ENCODE measurements at places on chromosomes 1 and 21.

DNA sequence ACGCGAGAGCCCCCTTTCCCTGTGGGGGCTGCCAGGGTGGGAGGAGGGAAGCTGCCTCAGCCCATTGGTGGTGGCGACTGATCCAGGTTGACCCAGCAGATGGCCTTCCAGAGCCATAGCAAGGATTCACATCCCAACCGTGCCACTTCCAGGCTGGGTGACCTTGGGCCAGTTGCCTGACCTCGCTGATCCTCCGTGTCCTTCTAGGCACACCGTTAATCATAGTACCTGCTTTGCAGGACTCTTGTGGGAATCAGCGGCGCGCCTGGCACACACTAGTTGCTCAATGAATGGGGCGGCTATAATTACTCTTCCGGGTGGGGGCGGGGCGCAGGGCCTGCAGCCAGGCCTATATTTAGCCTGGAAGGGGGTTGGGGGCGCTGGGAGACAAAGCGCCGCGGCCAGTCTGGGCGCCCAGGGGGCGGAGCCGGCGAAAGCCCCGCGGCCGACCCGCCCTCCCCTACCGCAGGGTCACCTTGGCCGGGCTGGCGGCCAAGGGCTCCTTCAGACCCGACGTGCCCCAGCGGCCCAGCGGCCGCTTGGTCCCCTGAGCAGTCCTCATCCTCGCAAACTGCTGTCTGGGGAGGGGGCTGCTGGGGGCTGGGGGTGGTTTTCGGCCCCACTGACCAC lies 5.1 kb downstream of the HSPB7 start:
- DNase-seq = no peak

GRCh38 chr21:34806423-34806822 lies 137.6 kb downstream of the CLIC6 start:
- DNase-seq = no peak

DNA sequence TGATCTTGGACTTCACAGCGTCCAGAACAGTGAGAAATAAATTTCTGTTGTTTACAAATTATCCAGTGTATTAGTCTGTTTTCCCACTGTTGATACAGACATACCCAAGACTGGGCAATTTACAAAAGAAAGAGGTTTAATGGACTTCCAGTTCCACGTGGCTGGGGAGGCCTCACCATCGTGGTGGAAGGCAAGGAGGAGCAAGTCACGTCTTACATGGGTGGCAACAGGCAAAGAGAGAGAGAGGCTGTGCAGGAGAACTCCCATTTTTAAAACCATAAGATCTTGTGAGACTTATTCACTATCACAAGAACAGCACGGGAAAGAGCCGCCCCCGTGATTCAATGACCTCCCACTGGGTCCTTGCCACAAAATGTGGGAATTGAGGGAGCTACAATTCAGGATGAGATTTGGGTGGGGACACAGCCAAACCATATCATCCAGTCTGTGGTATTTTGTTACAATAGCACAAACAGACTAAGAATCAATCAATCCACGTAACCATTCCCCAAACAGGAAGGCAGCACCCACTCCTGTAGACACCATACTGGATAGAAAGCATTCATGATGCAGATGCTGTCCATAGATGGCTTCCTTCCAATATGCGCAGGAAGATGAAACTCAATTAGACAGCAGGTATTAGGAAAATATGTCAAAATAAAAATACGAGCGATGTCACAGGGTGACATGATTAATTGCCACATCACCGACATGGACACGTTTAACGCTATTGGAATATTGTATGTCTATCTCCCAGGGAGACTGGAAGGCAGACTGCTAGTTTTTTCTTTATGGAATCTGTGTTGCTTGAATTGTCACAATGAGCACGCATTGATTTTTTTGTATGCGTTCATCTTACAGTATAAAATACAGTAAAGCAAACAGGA lies 22.8 kb downstream of the ECE1 start:
- DNase-seq = no peak

- DNase-seq = no peak
Observed at GRCh38 chr1:58457023-58457635, 89.4 kb downstream of the OMA1 start.

- peak; percentile 96 for DNase-seq
Observed at GRCh38 chr1:229661022-229661877, 35.2 kb downstream of the URB2 start.

DNA sequence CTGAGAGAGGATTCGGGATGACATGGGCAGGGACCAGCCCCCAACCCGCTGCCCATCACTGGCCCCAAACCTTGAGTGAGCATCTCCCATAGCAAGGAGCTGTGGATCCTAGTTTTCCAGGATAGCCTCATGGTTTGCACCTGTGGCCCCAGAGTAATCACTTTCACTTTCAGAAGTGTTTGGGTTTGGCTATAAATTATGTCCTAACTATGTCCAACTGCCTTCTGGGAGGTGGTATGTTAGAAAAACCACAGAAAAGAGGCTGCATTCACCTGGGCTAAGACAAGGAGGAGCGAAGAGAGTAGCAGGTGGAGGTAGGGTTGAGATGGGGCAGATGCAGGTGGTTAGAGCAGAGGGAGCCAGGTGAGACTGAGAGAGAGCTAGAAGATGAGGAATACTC lies 19.4 kb upstream of the CLIC6 start:
- DNase-seq = no peak

DNA sequence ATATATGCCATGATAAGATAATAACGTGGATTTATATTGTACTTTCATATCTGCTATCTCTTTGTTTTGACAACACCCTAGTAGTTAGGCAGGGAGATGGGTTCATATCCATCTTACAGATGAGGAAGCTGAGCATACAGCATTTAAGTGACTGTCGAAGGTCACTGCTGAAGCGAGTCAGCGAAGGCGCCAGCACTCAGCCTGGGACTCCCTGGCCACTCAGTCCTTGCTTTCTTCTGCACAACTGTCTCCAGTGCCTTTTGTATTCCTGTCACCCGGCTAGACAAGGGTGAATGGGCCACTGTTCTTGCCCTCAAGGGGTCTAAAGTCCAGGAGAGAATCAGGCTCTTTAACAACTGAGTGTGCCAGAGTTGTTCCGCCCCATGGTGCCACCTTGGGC lies 3.1 kb downstream of the ARHGEF10L start:
- no peak for DNase-seq

- DNase-seq = no peak
Observed at GRCh38 chr1:23216771-23217420, 406 bp downstream of the HTR1D start.

DNA sequence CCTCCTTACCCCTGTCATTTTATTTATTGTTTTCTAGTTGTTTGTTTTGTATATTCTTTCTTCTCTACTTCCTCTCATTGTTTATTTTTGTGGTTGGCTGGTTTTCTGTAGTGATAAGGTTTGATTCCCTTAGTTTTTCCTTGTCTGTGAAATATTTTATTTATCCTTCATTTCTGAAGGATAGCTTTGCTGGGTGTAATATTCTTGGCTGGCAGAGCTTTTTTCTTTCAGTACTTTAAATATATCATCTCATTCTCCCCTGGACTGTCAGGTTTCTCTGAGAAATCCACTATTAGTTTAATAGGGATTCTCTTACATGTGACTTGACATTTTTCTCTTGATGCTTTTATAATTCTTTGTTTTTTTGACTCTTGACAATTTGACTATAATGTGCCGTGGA lies 18.8 kb upstream of the TIPRL start:
- DNase-seq = no peak

GRCh38 chr1:244054247-244054923 lies 3.3 kb downstream of the ZBTB18 start:
- DNase-seq = no peak

DNA sequence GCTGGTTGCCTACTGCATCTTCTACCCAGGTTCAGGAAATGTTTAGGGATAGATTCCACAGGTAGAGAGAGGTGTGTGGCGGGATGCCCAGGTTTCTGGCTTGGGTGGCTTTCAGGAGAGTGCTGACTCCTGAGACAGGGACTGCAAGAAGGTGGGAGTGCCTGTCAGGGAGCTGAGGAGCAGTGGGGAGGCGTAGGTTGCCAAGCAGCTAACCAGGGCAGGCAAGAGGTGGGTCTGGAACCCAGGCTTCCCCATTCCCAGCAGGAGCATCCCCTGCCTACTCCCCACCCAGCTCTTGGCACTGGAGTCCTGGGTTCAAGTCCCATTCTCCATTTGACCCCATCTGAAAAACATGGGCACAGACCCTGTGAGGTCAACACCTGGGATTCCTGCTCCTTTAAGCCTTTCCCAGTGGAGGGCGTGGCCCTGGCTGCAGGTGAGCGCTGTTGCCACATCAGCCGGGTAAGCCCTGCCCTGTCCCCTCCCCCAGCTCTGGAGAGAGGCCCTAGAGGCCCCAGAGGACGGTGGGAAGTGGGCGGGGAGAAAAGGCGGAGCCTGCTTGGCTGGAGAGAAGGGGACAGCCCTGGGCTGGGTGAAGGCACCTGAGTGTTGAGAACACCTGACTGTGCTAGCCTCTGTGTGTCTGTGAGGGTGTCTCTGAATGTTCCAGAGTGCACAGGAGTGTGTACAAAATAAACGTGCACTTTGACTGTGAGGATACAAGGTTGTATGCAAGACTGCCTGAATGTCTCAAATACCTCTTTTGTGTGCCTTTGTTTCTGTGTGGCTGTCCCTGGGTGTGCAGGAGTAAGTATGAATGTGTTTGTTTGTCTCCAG lies 14.0 kb upstream of the SYNC start:
- DNase-seq = peak; percentile 63

DNA sequence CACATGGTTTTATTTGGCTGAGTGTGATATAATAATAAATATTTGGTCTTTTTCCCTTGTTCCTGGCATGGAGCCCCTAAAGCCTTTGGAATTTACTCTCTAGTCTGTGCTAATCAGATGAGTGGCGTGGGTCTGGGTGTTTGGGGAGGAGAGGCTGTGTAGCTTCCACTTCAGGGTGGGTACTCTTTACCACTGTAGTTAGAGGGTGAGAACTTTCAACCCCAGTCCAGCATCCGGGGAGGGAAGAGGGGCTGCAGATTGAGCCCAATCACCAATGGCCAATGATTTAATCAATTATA lies 20.0 kb downstream of the USP25 start:
- DNase-seq = no peak

DNA sequence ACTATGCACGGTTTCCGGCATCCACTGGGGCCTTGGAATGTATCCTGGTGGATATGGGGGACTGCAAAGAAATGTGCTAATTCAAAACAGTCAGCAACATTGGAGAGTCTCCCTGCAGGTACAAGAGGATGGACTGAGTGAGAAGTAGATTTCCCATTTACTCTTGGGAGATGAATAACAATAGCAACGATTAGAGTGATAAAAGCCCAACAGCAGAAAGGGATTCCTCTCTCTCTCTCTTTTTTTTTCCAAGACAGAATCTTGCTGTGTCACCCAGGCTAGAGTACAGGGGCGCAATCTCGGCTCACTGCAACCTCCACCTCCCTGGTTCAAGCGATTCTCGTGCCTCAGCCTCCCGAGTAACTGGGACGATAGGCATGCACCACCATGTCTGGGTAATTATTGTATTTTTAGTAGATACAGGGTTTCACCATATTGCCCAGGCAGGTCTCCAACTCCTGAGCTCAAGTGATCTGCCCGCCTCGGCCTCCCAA lies 5.0 kb upstream of the SHCBP1L start:
- DNase-seq = no peak

- no peak for DNase-seq
Observed at GRCh38 chr1:223001653-223002634, 141.1 kb downstream of the TLR5 start.

DNA sequence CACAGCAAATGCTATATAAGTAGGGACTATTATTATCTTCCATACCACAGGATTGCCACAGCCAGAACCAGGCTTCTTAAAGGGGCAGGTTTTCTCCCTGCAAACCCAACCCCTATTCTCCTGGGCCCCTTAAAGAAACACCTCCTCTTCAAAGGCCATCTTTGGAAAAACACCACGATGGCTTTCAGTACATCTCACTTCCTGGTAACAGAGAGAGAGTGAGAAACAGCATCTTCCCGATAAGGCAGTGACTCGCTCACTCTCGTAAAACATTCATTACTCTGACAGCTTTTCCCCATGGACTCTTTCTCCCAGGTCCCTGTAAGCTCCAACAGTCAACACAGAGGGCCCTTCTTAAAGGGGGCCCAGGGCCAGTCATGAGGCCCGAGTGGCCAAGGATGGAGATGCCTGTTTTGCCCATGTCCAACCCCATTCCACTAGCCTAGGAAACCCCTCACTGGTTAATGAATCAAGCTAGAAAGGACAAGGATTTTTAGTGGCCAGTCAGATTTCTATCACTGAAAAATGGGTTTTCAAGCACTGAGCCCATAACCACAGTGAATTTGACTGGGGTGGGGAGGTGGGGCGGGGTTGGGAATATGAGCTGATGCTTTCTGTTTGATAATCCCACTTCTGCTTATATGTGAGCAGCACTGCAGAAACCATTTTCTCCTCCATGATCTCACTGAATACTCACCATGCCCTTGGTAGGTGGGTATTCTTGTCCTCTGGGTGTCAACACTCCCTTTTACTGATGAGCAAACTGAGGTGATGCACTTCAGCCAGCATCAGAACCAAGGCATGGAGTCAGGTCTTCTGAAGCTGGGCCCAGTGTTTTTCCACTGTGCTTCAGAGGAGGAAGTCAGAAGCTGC lies 3.6 kb upstream of the NAV1 start:
- no peak for DNase-seq

DNA sequence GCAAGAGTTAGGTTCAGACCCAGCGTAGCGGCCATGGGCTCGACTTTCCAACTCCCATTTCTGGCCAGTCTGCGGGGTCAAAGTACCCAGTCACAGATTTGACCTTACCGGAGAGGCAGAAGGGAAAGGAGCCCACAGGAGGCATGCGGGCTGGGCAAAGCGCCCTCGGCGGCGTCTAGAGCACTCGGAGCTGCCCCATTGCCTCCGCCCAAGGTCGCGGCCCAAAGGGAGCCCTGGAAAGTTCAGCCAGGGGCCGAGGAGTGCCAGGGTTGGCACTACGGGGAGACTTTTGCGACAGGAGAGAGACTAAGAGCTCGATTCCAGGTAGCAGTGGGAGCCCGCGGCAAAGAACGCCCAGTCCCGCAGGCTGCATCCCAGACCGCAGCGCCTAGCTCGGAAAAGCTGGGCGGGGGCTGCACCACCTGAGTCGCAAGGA lies 896 bp downstream of the KANK4 start:
- no peak for DNase-seq

- no peak for DNase-seq
Observed at GRCh38 chr21:36881228-36881627, 85.2 kb downstream of the HLCS start.

- DNase-seq = no peak
Observed at GRCh38 chr1:42657201-42657600, 1.0 kb upstream of the PPIH start.

GRCh38 chr1:93324486-93325464 lies 20.9 kb upstream of the DR1 start:
- no peak for DNase-seq

GRCh38 chr1:108190001-108190634 lies 10.0 kb downstream of the SLC25A24 start:
- no peak for DNase-seq

GRCh38 chr1:24300971-24301784 lies 18.0 kb upstream of the GRHL3 start:
- DNase-seq = no peak

DNA sequence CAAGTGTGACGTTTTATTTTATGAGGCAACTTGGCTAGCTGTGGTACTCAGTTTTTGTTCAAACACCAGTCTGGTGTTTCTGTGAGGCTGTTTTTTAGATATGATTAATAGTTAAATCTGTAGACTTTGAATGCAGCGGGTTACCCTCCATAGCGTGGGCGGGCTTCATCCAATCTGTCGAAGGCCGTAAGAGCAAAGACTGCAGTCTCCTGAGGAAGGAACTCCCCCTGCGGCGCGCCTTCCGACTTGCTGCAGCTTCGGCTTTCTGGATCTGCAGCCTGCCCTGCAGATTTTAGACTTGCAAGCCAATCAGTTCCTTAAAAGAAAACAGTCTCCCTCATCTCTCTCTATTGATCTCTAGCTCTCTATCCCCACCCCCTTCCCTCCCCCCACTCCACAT lies 4.2 kb upstream of the ZNF496 start:
- DNase-seq = no peak

- DNase-seq = no peak
Observed at GRCh38 chr1:30976143-30976542, 67.6 kb upstream of the SDC3 start.
